ENCODE measurements at places on chromosomes 1 and 21.
A peak's percentile ranks its signal among the peaks of the same experiment; 100 is the strongest.

DNA sequence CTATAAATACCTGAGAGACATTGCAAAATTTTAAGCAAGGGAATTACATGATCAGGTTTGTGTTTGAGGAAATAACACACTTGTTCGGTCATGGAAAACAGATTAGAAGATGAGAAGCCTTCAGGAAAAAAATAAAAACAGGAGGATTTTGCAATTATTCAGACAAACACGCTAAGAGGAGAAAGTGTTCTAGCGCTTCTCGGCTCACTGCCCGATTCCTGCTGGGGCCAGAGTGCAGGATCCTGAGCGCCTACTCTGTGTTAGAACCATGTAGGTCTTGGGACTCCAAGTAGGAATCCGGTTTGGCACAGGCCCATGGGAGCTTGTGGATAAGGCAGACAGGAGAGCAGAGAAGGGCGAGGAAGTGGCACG lies 8.1 kb upstream of the PRELP start:
- no peak for DNase-seq

DNA sequence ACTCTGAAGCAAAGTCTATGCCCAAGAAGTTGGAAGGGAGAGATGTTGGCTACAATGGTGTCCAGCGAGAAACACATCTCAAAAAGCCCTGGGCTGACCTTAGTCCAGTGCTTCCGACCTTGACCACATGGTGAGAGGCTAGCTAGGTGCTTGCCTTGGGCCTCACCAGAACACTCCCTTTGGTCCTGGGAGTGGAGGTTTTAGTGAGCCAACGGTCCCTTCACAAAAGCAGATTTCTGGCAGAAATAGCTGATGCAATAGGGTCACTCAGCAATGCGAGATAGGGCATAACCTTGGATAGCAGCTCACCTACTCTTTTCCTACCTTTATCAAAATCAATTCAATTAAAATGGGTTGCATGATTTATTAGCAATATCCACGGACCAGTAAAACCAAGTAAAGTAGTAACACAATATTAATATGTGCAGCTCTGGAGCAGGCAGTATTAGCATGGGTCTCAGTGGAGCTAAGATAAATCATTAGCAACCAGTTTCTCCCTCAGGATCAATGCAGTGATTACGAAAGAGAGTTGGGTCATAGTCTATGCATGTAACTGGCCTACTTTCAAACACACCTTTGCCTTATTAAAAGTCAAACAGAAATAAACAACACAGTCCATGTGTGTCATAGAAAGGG lies 1.9 kb downstream of the SLC30A10 start:
- DNase-seq, result no peak

DNA sequence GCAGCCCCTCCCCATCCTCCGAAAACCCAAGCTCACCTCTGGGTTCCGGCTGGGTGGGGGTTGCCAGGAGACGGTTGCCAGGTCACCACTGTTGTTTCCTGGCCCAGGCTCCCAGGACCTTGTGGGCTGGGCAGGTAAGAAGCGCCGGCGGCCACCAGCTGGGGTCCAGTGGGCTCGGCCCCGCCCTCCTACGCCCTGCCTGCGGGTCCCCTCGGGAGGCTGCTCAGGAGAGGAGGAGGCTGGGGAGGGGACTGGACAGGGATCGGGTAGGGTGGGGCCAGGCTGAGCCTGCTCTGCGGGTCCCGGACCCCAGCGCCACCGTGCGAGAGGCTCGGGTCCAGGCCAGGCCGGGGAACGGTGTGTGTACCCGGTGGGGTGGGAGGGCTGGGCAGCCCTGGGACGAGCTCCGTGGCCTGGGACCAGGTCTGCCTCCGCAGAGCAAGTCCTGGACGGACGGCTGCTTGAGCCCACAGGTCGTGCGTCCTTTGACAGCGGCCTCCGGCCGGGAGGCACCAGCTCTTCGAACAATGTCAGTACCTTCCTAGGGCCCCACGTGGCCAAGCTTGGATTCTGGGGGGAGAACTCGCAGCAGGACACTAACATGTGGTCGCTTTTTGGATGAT lies at the start of gene TTLL10:
TSS of gene TTLL10 (plus strand) at position 88 of the 623 bp plus-strand sequence. CDS start 5,336 bp downstream, outside the sequence.
- peak; percentile 49 for DNase-seq

DNA sequence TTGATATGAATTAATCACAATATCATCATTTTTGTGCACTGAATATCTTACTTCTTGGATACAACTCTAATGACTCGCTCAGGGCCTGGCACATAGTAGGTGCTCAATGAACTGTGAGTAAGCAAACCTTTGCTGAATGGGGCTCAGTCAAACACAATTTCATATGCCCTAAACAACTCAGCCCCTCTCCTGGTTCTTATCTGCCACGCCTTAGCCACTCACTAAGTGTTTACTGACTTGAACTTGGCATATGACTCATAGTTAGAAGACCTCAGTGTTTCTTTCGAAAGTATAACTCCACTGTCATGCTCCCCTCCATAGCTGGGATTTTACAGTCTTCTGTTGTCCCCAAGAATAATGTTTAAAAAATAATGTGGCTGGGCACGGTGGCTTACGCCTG lies 4.8 kb upstream of the IFNLR1 start:
- no peak for DNase-seq

DNA sequence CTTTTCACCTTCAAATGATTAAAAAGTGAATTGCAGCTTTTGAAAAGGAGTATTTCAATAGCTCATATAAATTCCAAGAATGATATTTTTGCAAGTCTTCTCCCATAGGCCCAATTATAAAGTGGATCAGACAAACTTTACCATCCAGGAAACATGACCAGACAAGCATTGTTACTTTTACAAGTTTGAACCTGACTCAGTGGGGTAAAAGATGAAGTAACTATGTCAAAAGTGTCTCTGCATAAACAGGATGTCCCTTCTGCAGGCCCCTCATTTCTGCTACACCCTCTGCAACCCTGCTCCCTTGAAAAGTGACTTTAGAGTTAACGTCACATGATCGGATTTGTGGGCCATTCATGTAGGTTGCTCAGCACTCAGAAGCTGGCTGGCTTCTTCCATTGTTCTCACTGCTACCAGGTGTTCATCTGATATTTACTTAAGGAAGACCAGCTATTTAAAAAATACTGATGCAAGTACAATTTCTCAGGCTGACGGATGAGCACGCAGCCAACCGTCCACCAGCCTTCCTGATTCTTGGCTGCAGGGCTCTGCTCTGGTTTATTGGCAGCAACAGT lies 32.3 kb downstream of the URB1 start:
- DNase-seq, result no peak

DNA sequence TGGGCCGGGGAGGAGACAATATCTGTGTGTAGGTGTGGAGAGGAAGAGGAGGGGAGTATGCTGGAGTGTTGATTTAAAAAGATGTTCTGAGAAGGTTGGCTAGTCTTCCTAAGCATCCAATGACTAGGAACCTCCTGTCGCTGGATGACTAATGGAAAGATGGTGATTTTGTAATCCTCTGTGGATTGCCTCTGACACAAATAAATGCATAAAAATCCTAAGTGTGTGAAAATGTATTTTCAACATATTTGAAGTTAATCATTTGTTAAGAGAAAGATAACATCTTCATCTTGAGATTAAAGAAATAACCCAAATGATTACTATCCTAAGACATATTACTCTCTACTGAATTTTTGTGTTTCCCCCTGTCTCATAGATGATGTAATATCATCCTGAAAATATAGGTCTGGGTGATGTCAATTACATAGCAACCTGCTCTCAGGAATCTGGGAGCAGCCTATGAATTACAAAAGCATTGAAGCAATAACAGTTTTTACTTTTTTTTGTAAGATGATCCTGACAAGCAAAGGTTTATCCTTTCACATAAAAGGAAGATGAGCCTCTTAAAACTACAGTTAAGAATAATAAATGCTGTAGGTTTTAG lies 220.5 kb upstream of the MAP1LC3C start:
- no peak for DNase-seq

DNA sequence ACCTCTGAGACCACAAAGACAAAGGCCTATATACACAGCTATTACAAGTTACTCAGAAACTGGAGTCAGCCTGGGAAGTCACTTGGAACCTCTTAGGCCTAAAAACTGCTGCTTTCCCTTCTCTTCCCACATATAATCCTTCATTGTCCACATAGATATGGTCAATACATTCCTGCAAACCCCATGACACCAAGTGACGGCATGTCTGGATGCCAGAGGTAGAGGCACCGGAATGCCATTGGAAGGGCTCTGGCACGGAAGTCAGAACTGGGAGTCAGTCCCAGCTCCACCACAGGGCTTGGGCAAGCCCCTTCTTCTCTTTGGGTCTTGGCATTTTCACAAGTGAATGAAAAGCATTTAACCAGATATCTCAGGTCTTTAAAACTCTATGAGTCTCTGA lies 204.7 kb downstream of the MATN1 start:
- no peak for DNase-seq

DNA sequence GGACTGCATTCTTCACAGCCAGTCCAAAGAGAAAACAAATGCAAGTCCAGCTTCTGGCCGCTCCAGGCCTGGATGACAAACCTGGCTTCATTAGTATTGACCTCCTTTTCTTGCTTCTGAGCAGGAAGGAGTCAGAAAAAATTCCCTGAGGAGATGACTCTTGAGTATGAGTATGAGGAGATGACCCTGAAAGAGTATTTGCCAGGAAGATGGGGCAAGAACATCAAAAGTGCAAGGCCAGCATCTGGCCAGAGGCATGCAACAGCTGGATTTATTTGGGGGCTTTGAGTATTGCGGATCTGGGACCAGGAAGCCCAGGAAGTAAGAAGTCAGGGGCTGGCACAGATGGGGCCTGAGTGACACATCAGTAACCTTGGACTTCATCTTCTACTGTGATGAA lies 113.9 kb downstream of the GLIS1 start:
- no peak for DNase-seq

DNA sequence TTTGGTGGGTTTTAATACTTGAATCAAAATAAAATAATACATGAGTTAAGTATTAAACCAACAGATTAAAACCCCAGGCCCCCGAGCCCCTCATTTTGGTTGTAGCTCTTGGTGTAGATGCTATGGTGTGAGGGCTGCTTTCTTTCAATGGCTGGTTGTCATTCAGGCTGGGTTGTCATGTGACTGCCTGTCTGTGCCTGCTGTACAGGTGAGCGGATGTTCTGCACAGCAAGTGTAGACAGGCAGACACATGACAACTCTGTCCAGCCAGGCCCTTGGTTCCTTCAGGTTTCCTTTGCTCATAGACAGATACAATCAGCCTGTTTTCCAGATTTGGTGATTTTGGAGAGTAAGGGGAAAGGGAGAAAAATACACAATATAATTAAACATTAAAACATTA lies 281.9 kb upstream of the C1orf105 start:
- no peak for DNase-seq
